ENCODE measurements at places on chromosomes 6 and 20.

DNA sequence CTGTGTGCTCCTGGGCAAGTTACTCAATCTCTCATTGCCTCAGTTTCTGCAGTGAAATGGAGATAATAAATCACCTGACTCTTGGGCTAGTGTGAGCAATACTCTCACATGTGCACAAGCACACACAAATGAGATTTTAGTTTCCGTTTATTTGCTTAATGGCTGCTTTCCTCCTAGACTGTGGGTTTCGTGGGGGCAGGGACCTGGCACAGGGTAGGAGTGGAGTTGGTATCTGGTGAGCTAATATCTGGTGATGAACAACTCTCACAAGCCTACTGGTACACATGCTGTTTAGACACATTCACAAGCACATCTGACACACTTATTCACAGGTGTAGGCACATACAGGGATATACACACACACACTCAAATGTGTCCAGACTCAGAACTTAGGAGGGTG is 73.8 kb downstream of the TOX2 start:
- no peak for DNase-seq

DNA sequence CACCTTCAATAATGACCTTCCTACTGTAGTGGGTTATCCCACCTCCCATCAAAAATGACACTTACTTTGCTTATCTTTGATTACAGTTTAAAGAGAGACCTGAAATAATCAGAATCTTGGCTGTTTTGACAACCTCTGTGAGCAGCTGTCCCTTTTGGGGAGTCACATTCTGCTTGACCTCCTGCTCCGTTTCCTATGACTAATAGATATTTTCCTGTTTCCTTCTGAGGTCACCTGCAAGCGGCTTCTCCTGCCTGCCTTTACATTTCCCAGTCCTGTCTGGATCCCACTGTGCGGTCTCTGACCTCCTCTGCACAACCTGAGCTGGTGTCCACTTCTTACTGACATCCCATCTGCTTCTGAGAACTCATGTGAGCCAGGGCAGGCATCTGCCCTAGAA is 54.2 kb downstream of the TRAM2 start:
- DNase-seq = no peak

GRCh38 chr6:66558189-66558588 is 851.2 kb upstream of the EYS start:
- no peak for DNase-seq

DNA sequence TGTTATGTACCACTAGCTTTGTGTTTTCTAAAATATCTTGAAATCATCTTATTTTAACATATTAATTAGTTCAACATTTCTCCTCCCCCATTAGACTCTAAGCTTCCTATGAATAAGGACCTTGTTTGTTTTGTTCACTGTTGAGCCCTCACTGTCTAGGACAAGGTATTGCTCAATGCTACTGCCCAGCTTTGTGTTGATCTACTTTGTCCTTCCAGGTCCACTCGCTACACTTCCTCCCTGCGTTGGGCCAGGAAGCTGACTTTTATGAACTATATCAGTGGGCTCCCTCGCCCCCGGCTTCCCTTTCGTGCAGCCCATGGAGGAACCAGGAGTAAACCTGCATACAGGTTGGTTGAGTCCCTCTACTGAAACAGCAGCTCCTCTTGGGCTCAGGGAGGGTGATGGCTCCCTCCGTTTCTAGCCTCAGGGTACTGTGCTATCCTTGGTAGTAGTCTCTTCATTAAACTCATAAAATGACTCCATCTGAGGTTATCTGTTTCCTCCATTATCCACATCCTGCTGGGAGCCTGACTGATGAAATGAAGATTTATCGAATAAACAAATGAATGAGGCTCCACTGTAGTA is 272.5 kb downstream of the CLIC5 start:
- DNase-seq = no peak

- DNase-seq = no peak
Observed at GRCh38 chr6:7100072-7100752, 7.5 kb upstream of the RREB1 start.

DNA sequence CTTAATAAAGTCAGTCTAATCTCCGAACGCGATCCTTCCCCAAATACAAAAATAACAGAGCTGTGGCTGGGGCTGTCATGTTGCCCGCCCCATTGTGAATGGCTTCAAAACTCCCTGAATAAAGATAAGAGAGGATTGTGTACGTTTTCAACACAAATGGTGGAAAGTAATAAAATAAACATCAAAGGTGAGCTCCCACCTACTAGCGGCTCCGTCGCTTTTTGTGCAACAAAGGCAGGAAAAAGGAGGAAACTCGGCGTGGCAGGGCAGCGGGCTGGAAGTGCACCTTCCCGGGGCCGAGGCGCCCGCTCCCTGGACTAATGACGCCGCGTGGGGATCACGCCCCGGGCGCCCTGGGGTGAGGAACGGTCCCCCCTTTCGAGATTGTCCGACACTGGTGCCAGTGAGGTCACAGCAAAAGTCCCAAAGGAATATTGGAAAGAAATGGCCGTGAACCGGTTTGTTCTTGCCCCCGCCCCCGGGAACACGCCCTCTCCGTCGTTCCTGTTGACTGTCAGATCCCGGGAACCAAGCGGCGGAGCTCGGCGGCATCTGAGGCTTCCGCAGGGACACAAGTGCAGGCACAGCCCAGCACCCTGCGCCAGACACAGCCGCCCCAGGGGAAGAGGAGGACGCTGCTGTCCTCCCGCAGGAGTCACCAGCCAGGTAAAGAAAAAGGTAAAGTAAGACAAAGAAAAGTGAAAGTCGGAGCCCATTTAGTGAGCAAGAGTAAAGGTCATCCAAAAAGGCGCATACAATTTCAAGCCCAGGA is 1.1 kb upstream of the FOXQ1 start:
- DNase-seq = no peak
